ENCODE measurements at places on chromosomes 7 and 10.
A peak's percentile ranks its signal among the peaks of the same experiment; 100 is the strongest.

- DNase-seq, result no peak
These were observed 24.8 kb upstream of the CYCS start for GRCh38 chr7:25149836-25150235.

DNA sequence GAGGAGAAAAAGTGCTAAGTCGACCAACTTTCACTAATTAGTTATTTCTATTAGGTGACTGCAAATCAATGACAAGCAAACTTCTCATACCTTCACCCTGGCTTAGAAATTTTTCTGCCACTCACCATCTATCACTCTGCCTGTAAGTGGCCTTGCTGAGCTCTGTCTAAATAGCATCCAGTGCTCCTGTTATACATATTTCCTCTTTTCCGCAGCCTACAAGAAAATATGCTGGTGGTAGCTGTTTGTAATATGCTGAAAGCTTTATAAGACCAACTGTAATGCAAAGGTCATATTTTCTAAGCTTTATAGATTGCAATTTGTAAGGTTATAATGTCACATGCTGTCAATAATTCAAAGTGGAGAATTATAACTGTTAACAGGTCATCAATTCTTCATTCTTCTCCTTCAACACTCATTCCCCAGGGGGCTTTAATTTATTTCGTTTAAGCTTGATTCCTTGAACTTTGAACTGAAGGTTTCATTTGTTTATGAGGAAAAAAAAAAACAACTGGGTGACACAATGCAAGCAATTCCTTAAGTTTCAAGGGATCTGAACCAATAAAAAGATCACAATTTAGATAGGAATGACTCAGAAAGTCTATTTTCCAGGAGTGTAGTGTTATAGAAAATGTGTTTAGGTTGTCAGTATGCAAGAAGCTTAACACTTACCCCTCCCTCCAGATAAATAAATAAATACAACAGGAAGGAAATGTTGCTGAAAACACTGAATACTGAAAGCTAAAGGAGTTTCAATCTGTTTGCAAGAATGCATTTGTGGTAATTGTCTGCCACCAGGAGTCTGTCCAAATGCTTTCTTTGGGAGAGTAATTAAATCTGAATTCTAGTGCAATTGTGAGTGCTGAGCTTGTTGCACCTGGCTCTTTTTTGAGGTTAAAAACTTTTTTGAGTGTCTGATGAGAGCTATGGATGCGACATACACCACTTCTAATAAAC lies 183.7 kb downstream of the SORCS1 start:
- DNase-seq, result no peak

DNA sequence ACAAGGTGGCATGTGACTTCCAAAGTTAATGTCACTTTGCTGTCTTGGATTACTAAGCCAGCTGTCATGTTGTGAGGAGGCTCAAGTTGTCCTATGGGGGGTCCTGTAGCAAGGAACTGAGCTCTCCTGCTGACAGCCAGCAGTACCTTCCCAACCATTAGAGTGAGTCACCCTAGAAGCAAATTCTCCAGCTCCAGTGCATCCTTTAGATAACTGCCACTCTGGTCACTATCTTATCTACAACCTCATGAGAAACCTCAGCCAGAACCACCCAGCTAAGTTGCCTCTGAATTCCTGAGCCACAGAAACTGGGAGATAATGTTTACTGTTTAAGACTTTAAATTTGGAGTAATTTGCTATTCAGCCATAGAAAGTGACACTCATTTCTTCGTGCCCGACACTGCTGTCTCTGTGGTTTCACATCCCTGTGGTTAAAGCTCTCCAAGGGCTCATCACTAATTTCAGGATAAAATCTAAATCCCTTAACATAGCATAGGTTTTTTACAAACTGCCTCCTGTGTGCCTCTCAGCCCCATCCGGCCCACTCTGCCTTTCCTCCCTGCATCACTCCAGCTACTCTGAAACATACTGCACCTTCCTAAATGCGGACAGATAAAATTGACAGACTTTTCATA lies 83.5 kb downstream of the PRR15 start:
- no peak for DNase-seq

DNA sequence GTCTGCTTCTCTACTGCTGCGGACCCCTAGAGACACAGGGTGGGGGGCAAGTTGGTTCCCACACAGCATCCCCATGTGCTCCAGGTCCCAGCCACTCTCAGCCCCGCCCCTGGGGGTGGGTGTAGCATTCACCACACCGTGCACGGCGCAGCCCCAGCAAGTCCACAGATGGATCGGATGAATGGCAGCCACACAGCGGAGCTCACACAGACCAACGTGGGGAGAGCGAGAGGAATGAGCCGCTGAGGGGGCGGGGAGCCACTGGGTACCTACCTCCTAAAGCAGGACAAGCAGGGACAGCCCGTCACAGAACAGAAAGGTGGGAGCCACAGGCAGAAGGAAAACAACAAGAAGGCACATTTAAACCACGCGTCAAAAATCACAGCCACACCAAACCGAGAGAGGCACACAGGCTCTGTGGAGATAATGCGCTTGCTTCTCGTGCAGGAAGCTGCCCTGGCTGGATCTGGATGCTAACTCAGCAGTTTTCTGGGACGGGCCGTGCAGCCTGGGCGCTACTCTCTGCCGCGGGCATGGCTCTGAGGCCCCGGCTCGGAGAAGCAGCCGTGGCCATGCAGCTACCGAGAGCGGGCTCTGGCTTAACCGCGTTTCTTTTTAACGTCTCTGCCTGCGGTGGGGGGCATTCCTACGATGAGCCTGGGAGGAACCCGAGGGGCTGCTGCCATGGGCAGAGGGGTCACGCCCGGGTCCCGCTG lies 102.5 kb downstream of the CYTH3 start:
- DNase-seq, result no peak

DNA sequence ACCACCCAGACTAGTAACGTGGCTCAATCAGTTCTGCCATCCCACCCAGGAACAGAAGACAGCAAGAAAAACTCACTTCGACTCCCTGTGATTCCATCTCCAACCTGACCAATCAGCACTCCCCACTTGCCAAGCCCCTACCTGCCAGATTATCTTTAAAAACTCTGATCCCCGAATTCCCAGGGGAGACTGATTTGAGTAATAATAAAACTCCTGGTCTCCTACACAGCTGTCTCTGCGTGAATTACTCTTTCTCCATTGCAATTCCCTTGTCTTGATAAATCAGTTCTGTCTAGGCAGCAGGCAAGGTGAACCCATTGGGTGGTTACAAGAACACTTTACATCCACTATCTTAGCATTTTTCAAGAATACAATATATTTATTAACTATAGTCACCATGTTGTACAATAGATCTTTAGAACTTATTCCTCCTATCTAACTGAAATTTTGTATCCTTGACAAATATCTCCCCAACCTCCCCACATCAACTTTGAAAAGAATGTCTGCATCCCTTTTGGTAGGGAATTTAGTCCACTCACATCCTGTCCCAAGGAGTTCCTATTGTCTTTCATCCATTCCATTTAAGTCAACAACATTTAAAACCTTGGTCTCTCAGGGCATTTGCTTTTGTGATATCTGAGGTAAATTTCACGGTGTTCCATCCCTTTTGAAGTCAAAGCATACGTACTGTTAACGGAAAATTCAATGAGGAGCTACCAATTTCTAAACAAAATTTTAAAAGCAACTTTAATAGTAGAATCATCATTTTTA lies 163.7 kb downstream of the MACC1 start:
- no peak for DNase-seq

DNA sequence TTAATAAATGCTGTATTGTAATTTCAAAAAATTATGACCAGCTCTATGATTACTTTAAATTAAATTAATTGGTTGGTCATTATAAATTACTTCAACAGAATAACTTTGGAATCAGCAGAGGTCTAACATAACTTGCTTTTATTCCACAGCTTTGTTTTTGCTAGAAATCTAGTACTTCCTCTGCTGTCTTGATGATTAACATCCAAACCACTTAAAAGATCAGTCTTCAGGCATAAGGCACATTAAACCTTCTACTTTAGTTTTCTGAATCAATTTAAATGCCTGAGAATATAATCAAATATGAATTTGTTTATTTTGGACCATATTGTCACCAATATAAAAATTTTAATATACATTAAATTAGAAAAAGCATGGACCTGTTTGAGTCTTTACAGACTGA lies 465.3 kb downstream of the ARL4A start:
- DNase-seq, result no peak

- no peak for DNase-seq
These were observed 133.8 kb upstream of the PFKP start for GRCh38 chr10:2933519-2933918.

- no peak for DNase-seq
These were observed 351.2 kb downstream of the GFRA1 start for GRCh38 chr10:115921795-115922194.

DNA sequence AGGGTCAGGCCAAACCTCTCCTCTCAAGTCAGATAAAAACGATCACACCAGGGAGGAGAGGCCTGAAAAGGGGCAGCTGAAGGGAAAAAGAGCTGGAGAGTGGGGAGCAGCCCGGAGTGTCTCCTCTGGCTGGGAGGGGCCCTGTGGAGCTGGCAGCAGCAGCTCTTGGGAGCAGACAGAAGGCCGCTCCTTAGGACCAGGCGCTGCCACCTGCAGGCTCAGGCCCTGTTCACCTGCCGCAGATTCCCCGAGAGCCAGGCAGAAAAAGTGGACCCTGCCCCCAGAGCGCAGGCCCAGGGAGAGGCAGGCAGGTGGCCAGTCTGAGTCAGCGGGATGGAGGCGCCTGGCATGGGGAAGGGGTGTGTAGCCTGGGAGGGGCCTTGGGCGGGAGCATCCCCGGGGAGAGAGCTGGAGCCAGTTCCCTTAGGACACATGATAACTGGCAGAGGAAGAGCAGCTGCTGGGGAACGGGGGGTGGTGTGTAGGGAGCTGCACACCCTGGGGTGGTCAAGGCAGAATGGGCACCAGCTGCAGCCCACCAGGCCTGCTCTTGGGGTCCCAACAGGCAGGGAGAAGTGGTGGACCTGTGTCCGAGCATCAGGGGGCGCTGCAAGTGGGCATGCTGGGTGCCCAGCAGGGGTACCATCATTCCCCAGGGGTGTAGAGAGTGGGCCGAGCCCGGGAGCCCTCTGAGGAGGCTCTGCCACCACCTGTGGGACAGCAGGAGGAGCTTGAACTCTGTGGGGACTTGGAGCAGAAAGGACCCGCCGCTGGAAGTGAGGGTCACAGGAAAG lies 177.2 kb upstream of the RHEB start:
- peak; percentile 65 for DNase-seq

DNA sequence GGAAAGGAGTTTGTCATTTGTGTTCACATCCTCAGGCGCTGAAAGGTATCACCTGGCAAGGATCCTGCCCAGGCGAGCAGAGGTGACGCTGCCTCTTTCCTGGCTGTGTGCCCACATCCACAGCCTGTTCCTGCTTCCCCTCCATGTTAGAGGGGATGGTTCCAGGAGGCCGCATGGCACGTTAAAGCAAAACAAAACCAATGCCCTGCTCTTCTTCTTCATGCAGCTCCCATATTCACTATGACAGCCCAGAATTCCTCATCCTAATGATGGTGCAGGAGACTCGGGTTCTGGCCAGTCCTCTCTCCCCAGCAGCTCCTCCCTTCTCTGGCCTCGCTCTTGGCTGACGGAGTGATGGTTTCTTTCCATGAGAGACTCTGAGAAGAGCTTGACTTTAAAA lies 678.5 kb upstream of the ANKRD30A start:
- DNase-seq, result no peak

GRCh38 chr10:95558593-95559320 lies 2.4 kb downstream of the SORBS1 start:
- no peak for DNase-seq

- DNase-seq, result no peak
These were observed 702.1 kb downstream of the TNS3 start for GRCh38 chr7:46879783-46880182.

DNA sequence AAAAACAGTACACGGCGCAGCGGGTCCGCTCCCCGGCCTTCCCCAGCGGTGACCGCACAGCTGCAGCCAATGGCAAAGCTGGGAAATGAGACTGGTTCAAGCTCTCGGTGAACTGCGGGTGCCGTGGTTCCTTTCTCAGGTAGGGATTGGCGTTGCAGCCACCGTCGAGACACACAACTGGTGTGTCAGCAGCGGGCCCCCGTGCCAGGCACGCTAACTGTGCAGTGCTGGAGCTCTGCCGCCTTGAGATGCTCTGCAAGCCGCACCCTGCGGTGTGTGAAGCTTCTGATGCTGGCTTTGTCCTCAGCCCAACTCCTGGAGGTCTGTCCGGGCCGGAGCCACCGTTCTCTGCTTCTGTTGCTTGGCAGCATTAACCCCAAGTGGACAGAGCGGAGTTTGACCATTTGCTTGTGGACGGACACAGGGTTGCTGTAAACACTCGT lies 20.6 kb upstream of the NKX6-2 start:
- no peak for DNase-seq
